ENCODE measurements at places on chromosomes 7 and 10.

- no peak overlapping the region for H3K27ac ChIP-seq
- peaks cover 2% of the 10 kb centered on the region for H3K27me3 ChIP-seq
- no peak for DNase-seq
Measured at GRCh38 chr7:16905300-16906044, 23.7 kb upstream of the AGR3 start.

GRCh38 chr7:132103718-132104117 lies 472.6 kb downstream of the PLXNA4 start:
- peaks cover 6% of the 10 kb centered on the region for H3K27me3 ChIP-seq
- no peak overlapping the region for H3K4me3 ChIP-seq
- no peak for DNase-seq

DNA sequence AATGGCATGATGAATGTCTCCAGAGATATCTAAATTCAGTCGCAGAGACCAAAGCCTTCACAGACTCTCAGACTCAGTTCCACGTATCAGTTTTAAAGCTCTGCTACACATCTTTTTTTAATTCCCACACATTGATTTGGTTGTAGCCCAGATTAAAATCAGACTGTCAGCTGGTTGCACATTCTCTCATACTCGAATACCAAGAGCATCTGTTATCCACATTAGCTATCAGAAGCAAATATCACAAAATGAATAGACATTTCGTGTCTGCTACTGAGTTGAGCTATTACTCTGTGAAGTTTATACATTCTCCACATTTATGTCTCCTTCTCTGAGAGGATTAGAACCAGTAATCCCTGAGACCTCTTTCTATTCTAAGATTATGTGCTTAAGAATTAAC lies 229.2 kb downstream of the GPAM start:
- H3K27me3 ChIP-seq = peaks cover 2% of the 10 kb centered on the region
- H3K36me3 ChIP-seq = no peaks in the 10 kb centered on the region
- H3K4me1 ChIP-seq = no peaks in the 10 kb centered on the region
- no peak overlapping the region for H3K4me3 ChIP-seq
- DNase-seq = no peak

DNA sequence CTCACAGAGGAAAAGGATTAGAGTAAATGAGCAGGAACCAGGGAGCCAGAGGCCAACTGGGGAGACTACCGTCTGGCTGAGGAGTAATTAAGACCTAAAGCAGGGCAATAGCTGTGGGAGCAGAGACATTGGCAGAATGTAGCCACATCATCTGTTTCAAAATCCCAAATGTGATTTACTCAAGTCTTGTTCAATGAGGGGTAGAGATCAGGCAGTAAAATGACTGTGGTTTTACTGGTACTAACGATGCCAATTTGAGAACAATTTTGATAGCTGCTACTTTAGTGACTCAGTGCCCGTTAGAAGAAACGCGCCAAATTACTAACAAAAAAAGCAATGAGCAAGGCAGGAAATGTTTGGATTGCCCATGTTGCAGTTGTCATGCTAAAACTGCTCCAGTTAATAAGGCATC lies 12.7 kb upstream of the MIOS start:
- no peak overlapping the region for H3K27ac ChIP-seq
- H3K27me3 ChIP-seq = no peaks in the 10 kb centered on the region
- H3K36me3 ChIP-seq = peaks cover 7% of the 10 kb centered on the region

DNA sequence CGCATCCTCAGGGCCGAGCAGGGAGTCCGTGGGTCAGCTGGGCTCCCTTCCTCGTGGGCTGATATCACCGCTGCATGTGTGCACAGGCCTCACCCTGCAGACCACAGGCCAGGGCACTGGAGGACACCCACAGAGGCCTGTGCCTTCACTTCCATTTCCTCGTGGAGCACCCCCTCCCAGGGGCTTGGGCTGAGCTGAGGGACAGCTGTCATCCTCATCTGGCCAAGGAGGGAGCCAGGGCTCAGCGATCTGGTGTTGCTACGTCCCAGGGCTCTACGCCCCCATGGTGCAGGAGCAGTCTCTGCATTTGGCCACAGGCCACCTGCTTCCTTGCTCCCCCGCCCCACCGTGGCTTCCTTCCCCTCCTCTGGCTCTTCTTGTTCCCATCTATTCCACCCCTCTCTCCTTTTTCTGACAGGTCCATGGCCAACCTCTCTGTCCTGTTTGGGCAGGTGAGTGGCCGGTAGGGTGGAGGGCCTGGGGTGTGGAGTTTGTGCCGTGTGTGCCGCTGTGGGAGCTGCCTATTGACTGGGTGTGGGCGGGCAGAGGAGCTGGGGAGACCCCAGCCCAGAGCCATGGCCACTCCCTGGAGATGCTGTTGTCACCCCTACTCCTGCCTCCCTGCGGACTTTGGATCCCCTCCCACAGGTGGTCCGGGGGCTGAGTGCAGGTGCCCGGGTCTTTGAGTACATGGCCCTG lies 8.3 kb upstream of the ASIC3 start:
- H3K27ac ChIP-seq = no peak overlapping the region
- H3K4me3 ChIP-seq = no peak overlapping the region
- peaks cover 10% of the 10 kb centered on the region for H3K36me3 ChIP-seq
- DNase-seq = no peak
- peaks cover 17% of the 10 kb centered on the region for H3K4me1 ChIP-seq
- H3K27me3 ChIP-seq = no peaks in the 10 kb centered on the region

DNA sequence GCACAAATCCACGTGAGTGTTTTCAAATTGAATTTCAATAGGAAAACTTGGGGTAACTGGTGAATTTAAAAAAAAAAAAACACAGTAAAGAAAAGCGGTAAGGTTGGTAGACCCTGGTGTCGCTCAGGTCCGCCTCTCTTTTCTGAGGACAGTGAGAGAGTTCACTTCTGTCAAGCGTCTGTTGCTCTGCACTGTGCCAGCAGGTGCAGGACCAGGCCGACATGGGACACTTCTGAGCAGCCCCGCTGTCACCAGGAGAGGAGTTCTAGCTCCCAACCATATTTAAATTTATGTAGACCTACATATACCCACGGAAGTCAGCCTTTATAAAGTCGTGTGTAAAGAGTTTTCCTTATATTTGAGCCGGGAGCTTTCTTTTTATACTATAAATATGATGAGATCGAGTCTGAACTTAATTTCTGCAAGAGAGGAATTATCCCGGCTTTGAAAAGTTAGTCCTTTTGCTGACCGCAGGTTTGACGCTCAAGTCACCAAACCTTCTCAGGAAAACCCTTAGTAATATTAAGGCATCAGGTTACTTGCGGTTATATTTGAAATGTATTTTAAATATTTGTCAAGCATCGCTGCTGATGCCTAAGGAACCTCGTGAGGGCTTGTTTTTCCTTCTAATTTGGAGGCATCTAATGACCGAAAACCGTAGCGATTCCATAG lies 531 bp downstream of the IKZF1 start:
- peak; percentile 77 for DNase-seq
- H3K4me3 ChIP-seq = peak overlapping the region; percentile 95
- H3K27ac ChIP-seq = peak overlapping the region; percentile 100
- H3K36me3 ChIP-seq = peaks cover 52% of the 10 kb centered on the region
- peaks cover 36% of the 10 kb centered on the region for H3K4me1 ChIP-seq
- H3K27me3 ChIP-seq = no peaks in the 10 kb centered on the region

GRCh38 chr10:132096863-132097478 lies 31.2 kb downstream of the JAKMIP3 start:
- no peaks in the 10 kb centered on the region for H3K36me3 ChIP-seq
- H3K27me3 ChIP-seq = peaks cover 32% of the 10 kb centered on the region
- H3K27ac ChIP-seq = no peak overlapping the region
- no peak for DNase-seq
- no peaks in the 10 kb centered on the region for H3K4me1 ChIP-seq
- no peak overlapping the region for H3K4me3 ChIP-seq

- no peaks in the 10 kb centered on the region for H3K27me3 ChIP-seq
- H3K27ac ChIP-seq = no peak overlapping the region
- H3K4me3 ChIP-seq = no peak overlapping the region
- H3K36me3 ChIP-seq = no peaks in the 10 kb centered on the region
Measured at GRCh38 chr10:125081931-125082330, 78.4 kb downstream of the CTBP2 start.

DNA sequence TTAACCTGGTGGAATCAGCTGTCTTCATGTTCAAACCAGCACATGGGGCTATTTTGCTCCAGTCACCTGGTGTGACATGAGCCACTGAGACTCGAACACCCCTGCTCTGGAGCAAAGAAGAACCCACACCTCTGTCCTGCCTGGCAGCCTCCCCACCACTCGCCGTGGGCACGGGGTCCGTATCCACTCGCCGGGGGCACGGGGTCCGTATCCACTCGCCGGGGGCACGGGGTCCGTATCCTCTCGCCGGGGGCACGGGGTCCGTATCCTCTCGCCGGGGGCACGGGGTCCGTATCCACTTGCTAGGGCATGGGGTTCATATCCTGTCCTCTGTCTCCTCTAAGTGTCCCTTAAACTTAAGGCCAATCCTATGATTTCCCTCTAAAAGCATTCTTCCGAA lies 558.7 kb downstream of the PTPRN2 start:
- no peak overlapping the region for H3K27ac ChIP-seq
- H3K4me1 ChIP-seq = no peaks in the 10 kb centered on the region
- DNase-seq = no peak
- no peaks in the 10 kb centered on the region for H3K27me3 ChIP-seq
- no peaks in the 10 kb centered on the region for H3K36me3 ChIP-seq

GRCh38 chr7:11252705-11253272 lies 279.1 kb downstream of the PHF14 start:
- no peak for DNase-seq
- no peak overlapping the region for H3K27ac ChIP-seq
- no peaks in the 10 kb centered on the region for H3K4me1 ChIP-seq
- H3K27me3 ChIP-seq = peaks cover 12% of the 10 kb centered on the region
- no peaks in the 10 kb centered on the region for H3K36me3 ChIP-seq

- no peak overlapping the region for H3K27ac ChIP-seq
- H3K27me3 ChIP-seq = no peaks in the 10 kb centered on the region
- H3K36me3 ChIP-seq = peaks cover 13% of the 10 kb centered on the region
- H3K4me1 ChIP-seq = peaks cover 32% of the 10 kb centered on the region
Measured at GRCh38 chr7:96311967-96312366, 9.9 kb downstream of the SLC25A13 start.

- peak overlapping the region; percentile 65 for H3K4me3 ChIP-seq
- no peak for DNase-seq
- H3K27ac ChIP-seq = no peak overlapping the region
- H3K27me3 ChIP-seq = peaks cover 7% of the 10 kb centered on the region
- peaks cover 16% of the 10 kb centered on the region for H3K4me1 ChIP-seq
Measured at GRCh38 chr10:79443338-79444198, 1.9 kb downstream of the ZCCHC24 start.

GRCh38 chr10:69088471-69088769 lies 517 bp downstream of the SRGN start:
- H3K36me3 ChIP-seq = peaks cover 41% of the 10 kb centered on the region
- peaks cover 61% of the 10 kb centered on the region for H3K4me1 ChIP-seq
- H3K27me3 ChIP-seq = no peaks in the 10 kb centered on the region
- peak overlapping the region; percentile 99 for H3K27ac ChIP-seq

- H3K4me3 ChIP-seq = no peak overlapping the region
- no peak for DNase-seq
- no peaks in the 10 kb centered on the region for H3K4me1 ChIP-seq
- no peaks in the 10 kb centered on the region for H3K36me3 ChIP-seq
- H3K27ac ChIP-seq = no peak overlapping the region
- H3K27me3 ChIP-seq = peaks cover 2% of the 10 kb centered on the region
Measured at GRCh38 chr10:133131053-133131452, 29.0 kb upstream of the KNDC1 start.

GRCh38 chr7:157138424-157139110 lies at the start of gene UBE3C:
Gene UBE3C (plus strand): TSS chr7:157138926. CDS start chr7:157139273, 347 bp downstream.
- H3K36me3 ChIP-seq = peaks cover 32% of the 10 kb centered on the region
- H3K27me3 ChIP-seq = no peaks in the 10 kb centered on the region
- peak within 1 kb of the TSS; percentile 89 for H3K27ac ChIP-seq
- peak; percentile 94 for DNase-seq

DNA sequence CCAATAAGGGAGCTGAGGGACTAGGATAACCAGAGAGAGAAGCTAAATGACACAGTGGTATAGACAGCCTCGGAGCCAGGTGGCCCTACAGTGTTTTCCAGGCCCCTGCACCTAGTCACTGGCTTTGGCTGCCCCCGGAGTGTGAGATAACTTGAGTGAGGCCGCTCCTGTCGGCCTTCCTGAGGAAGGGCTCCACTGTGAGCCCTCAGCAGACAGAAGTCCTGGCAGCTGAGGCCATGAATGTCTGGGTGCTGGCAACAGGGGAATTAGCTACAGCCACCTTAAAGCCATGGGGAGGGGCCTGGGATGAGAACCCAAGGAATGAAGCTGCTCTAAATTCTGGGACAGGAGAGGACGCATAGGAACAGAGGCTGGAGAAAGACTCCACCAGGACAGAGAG lies 4.6 kb upstream of the GDF10 start:
- H3K27ac ChIP-seq = no peak overlapping the region
- no peak overlapping the region for H3K4me3 ChIP-seq
- H3K27me3 ChIP-seq = peaks cover 4% of the 10 kb centered on the region
- peaks cover 7% of the 10 kb centered on the region for H3K4me1 ChIP-seq
- no peak for DNase-seq
- no peaks in the 10 kb centered on the region for H3K36me3 ChIP-seq

DNA sequence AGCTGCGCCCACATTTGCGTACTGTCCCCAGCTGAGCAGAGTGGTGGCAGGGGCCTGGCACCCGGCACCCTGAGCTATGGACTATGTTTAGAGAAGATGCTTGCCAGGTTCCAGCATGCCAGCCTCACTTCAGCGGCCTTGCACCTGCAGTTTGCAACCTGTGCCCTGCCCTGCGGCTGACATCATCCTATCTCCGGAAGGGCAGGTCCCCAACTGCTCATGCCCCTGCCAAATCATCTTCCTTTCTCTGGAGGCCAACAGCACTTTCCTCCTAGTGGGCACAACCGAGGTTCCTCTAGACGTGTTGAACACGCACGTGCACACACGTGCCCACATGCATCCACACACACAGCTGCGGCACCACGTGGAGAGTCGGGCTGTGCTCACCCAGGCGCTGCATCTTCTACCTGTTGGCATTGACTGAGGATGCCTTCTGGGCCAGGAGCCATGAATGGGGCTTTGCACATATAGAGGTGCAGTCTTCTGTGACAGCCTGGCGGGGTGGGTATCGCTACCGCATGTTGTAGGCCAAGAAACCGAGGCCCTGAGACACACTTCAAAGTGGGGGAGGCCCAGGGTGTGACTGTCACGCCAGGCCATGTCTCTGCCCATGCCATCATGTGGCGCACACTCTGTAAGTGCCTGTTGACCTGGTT lies 24.5 kb downstream of the CNPY1 start:
- DNase-seq = no peak
- H3K4me1 ChIP-seq = no peaks in the 10 kb centered on the region
- peaks cover 26% of the 10 kb centered on the region for H3K27me3 ChIP-seq
- no peak overlapping the region for H3K4me3 ChIP-seq
- H3K27ac ChIP-seq = no peak overlapping the region

- H3K36me3 ChIP-seq = no peaks in the 10 kb centered on the region
- no peak overlapping the region for H3K27ac ChIP-seq
- H3K4me1 ChIP-seq = no peaks in the 10 kb centered on the region
- H3K4me3 ChIP-seq = no peak overlapping the region
Measured at GRCh38 chr7:131940621-131941165, 384.3 kb upstream of the PODXL start.

GRCh38 chr10:79391231-79392019 lies 44.2 kb downstream of the PPIF start:
- H3K4me1 ChIP-seq = no peaks in the 10 kb centered on the region
- no peak overlapping the region for H3K4me3 ChIP-seq
- H3K27me3 ChIP-seq = no peaks in the 10 kb centered on the region
- DNase-seq = peak; percentile 2
- no peaks in the 10 kb centered on the region for H3K36me3 ChIP-seq
- no peak overlapping the region for H3K27ac ChIP-seq
